GM23338 (cell line): ENCODE measurements at places on chromosomes 4 and X.
A peak's percentile ranks its signal among the peaks of the same experiment; 100 is the strongest.

DNA sequence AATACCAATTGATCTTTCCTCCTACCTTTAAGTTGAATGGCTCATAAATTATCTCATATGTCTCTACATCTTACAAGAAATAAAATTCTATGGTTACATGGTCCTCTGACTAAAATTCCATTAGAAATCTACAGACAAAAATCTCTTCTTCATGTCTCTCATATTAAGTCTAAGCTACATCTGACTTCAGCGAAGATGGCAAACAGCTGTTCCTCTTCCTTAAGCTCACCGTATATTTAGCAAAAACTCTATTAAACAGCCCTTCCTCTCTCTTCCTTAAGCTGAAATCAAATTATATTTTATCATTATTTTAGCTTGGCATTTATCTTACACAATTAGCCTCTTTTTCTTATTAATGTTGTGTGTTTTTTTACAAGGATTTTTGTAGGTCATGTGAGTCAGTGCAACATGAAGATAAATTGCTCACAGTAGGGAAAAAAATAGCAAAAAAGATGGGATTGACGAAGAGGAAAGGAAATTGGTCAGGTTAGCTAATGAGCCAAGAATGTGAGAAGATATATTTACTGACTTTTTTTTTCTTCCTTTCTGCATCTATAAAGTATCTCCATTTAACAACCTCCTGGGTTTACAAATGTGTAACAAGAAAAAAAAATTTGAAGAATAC lies 2412.8 kb downstream of the ARAP2 start:
- no peak for DNase-seq

DNA sequence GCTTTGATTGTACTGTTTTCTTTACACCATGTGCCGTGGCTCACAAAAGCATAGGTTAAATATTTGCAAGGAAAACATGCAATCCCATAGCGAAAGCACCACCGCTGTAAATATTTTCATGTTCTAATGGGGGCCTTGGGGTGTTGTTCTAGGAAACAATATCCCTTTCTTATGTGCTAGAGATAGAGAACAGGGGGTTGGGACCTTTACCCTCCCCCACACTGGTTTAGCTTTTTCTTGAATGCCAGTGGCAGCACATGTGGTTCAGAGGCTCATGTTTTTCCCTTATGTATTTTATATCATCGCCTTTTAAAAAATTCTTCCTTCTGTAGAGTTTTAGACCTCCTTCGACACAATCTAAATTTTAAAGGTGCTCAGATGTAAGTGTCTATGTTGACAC lies 422.6 kb upstream of the TENM3 start:
- DNase-seq: peak; percentile 13

- peak; percentile 79 for DNase-seq
Measured at GRCh38 chrX:48025561-48025960, 18.8 kb downstream of the SPACA5 start.

GRCh38 chr4:186887291-186887700 lies 163.6 kb upstream of the FAT1 start:
- DNase-seq: peak; percentile 26

GRCh38 chrX:110846071-110846470 lies 50.5 kb upstream of the CHRDL1 start:
- no peak for DNase-seq

- DNase-seq: no peak
Measured at GRCh38 chr4:27861802-27862201, 1001.2 kb downstream of the STIM2 start.
